CD4-positive, alpha-beta T cell treated with Interleukin-4 for 1 hour (primary cell): ENCODE measurements at places on chromosomes 6 and 20.
A peak's percentile ranks its signal among the peaks of the same experiment; 100 is the strongest.

DNA sequence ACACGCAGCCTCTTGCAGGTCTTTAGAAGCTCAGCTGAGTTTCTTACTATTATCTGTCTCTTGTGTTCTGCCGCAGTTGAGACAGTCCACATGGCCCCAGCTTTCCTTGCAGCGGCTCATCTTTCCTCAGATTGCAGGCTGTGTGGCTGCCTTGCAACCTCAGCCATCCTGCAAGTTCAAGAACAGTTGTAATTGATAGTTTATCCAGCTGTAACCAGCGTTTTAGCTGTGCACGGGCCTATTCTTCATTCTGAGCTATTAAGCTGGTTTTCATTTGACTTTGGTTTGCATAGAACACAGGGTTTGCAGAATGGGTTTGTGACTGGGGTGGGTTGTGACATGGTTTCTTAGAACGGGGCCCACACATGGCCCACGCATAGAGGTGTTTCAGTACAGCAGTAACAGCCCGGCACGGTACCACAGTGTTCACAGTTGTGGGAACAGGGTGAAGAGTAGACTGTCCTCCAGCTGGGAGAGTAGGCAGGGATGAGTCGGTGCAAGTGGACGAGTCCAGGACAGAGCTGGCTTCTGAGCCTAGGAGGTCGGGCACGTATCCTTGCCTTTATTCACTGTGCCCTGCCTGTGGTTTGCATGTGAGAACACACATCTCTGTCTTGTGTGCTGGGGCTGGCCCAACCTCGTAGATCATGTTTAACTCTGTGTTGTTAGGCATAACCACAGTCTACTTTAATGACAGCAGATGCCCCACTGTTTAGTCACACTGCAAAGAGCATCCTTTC lies 89.2 kb downstream of the RPP40 start:
- no peak for DNase-seq

- no peak for DNase-seq
These were observed 45.1 kb upstream of the FAM83D start for GRCh38 chr20:38880952-38881735.

- no peak for DNase-seq
These were observed 220.5 kb downstream of the SYNE1 start for GRCh38 chr6:152416652-152417051.

GRCh38 chr6:154721460-154721859 lies 11.8 kb upstream of the SCAF8 start:
- DNase-seq = no peak

DNA sequence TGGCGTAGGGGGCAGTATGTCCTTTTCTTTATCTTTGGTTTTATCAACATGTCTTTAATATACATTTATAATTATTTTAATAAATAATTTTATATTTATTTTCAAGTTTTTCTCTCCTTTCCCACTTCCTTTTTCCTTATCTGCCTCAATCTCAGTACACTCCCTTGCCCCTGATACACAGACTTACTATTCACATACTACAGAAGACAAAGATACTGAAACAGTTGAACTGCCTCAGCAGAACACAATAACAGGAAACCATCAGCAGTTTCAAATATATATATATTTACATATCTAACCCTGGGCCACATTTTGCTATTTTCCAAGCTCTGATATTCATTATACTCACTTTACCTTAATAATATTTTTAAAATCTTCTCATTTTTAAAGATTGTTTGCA lies 19.8 kb downstream of the IBTK start:
- DNase-seq = no peak

- DNase-seq = no peak
These were observed 38.8 kb upstream of the ID1 start for GRCh38 chr20:31566319-31566657.

DNA sequence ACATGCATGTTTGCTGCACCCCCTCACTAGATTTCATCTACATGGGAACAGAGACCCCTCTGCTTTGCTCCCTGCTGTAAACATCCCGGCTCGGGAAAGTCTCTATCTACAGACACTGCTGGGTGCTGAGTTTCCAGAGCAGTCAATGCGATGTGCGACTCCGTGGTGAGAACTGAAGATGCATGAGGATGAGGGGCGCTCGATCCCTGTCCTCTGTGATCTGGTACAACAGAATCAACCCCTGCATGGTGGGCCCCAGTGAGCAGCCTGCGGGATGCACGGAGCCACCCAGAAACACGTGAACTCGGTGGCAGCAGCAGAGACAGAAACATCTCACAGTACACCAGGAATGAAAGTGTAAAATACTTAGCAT lies 83.1 kb downstream of the THBS2 start:
- no peak for DNase-seq

DNA sequence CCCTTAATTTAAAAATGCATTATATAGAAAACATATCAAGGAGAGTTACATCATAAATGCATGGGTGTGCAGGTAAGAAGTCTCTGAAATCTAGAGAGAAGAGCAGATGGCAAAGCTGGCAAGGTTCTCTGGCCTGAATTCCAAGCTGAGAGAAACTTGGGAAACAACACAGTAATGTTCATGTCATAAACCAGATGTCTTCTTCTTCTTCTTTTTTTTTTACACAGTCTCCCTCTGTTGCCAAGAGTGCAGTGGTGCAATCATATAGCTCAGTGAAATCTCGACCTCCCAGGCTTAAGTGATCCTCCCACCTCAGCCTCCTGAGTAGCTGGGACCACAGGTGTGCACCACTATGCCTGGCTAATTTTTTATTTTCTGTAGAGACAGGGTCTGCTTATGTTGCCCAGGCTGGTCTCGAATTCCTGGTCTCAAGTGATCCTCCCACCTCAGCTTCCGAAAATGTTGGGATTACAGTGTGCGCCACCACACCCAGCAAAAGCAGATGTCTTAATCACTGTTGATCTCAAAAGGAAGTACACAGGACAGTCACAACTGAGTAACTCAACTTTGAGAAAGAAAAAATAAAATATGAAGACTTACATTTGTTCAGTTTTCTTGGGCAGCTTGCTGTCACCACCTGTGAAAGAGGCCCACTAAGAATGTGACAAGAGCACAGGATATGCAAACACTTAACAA lies 77.3 kb downstream of the DNAAF9 start:
- DNase-seq = no peak

DNA sequence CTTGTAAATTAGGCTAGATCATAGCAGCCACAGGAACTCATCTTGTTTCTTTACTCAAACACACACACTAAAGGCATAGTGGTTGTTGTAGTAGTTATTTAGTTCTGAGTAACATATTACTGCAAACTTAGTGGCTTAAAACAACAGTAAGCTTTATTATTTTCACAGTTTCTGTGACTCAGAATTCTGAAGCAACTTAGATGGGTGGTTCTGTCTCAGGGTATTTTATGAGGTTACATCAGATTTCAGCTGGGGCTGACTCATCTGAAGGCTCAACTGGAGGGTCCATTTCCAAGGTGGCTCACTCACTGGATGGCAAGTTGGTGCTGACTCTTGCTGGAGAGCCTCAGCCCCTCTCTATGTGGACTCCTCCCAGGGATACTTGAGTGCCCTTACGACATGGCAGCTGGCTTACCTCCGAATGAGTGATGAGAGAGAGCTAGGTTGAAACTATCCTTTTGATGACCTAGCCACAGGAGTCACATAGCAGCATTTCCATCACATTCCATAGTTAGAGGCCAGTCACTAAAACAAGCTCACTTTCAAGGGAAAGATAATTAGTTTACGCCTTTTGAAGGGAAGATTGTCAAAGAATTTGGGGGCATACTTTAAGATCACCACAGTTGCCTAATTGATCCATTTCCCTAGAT lies 136.5 kb upstream of the PRND start:
- no peak for DNase-seq

- DNase-seq = no peak
These were observed 37.3 kb downstream of the TRAM2 start for GRCh38 chr6:52539607-52540006.

- DNase-seq = no peak
These were observed 68.5 kb downstream of the EYA2 start for GRCh38 chr20:46963196-46963529.

GRCh38 chr6:105746509-105746908 lies 339.6 kb upstream of the PRDM1 start:
- DNase-seq = no peak

- no peak for DNase-seq
These were observed 127.3 kb downstream of the TNFRSF21 start for GRCh38 chr6:47182291-47182957.

DNA sequence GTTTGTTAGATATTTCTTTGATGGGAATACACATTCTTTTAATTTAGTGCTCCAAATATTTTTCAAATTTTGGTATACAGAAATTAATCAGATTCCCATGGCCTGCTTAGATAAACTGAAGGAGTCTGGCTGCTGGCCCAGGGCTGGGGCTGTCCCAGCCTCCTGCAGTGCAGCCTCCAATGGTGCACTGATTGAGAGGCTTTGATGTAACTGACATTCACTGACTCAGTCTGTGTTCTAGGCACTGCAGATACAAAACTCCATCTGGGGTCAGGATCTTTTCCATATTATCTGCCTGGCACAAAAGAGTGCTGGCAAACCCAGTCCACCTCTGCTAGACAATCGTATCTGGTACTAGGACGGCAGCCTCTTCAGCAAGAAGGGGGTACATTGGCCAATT lies 64.8 kb downstream of the GRIK2 start:
- DNase-seq = no peak

DNA sequence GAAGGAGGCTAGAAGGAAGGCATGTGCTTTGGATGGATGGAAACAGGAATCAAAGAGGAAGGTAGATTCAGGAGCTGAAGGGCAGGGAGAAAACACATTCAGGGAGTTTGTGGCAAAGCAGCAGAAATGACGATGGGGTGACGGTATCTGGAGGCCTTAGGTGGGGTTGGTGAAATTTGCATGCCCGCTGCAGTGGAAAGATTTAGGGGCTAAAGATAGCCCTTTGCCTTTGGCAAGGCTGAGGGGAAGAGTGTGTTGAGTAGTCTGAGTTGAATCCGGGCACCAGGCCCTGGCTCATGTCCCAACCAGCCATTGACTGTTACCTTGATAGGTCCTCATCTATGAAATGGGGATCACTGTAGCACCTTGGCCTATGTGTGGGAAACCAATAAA lies 1.3 kb downstream of the GZF1 start:
- DNase-seq = no peak

DNA sequence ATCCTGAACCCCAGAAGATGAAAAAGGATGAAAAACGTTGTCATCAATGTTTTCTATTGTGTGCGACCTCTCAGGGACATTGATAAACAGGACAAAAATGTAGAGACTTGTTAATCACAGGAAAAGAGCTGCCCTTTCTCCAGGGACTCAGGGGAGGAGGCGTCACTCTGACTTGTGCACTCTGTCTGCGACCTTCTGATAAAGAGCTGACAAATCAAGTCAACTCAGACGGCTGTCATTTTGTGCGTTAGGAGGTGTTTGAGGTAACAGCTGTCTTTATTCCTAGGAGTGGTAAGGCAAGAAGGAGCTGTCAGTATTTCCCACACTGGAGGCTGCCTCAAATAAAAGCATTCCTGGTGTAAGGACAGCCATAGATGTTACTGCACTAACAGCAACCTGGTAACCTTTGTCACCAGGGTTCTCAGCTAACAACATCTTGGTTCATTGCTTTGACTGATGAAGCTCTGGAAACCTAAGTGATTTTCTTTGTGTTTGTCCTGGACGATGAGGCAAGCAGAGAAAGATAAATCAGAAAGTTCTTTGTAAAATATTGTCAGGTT lies 38.6 kb upstream of the NXT1 start:
- DNase-seq = no peak

DNA sequence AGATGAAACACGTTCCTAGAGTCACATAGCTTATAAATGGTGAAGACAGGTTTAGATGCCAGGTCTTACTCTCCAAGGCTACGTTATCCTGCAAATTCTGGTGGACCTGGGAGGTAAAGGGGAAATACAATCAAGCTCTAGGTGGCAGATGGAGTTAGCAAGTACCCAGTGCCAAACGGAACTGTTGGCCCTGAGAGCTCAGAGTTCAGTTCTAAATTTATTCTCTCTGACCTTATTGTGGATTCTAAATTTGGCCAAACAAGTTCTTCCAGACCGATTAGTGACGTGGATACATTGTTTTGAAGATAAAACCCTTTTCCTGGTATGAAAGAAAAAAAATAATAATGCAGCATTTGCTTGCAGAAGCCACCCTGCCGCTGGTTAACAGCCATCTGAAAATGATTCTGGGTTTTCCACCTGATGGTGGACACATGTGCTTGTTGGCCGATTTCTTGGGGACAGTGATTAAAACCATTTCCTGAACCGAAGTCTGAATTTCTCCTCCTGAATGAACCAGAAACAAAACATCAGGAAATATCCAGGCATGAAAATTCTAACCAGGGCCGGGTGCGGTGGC lies 32.5 kb downstream of the RIPOR3 start:
- DNase-seq = no peak

DNA sequence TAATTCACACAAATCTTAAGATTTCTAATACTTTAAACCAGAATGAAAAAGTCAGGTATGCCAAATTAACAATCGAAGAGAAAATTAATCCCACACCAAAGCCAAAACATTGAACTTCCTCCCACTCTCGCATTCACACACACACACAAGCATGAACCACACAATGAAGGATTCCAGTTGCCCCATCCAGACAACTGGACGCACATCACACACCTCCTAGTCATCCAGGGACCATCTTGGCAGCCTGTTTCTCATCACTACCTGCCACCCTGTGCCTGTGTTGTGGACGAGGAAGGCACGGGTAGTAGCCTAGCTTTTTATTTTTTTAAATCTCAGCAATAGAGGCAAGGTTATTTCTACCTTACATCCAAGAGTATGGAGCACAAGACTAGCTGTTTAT lies 15.2 kb downstream of the B4GALT5 start:
- no peak for DNase-seq

- no peak for DNase-seq
These were observed 75.0 kb upstream of the SULF2 start for GRCh38 chr20:47860049-47860830.

GRCh38 chr20:37622728-37623127 lies 71.1 kb upstream of the CTNNBL1 start:
- DNase-seq = no peak

GRCh38 chr6:8054276-8054675 lies 9.9 kb downstream of the BLOC1S5 start:
- no peak for DNase-seq

- no peak for DNase-seq
These were observed 119.4 kb upstream of the CEP85L start for GRCh38 chr6:118770835-118771234.

DNA sequence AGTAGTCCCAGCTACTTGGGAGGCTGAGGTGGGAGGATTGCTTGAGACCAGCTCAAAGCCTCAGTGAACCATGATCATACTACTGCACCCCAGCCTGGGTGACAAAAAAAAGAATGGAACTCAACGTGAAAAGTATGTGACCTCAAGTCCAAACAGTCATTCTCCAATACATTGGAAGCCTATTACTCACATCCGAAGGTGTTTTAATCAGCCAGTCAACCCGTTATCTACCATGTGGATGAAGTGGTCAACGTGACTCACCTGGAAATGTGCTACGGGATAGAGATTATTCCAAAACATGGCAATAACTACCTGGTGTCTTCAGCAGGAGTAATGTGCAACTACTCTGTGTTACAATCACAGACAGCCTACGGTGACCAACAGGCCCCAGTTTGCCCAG lies 85.8 kb upstream of the TOP1 start:
- no peak for DNase-seq

GRCh38 chr6:42045538-42046460 lies 4.5 kb upstream of the TAF8 start:
- DNase-seq = peak; percentile 86

GRCh38 chr20:53328961-53329360 lies 264.7 kb downstream of the ZNF217 start:
- no peak for DNase-seq

- peak; percentile 32 for DNase-seq
These were observed at the start of gene HFE for GRCh38 chr6:26087284-26088115. HFE (plus strand) TSS chr6:26087429; CDS start chr6:26087441, 12 bp downstream.
